ENCODE measurements at places on chromosomes 1 and 21. TPM values are rescaled to one million over a fixed set of nuclear protein-coding genes. Genes with fewer than 3 reads are reported as not detected.

OR2T29 gene
- total RNA-seq = not detected

RHEX gene
- total RNA-seq = not detected

DNA sequence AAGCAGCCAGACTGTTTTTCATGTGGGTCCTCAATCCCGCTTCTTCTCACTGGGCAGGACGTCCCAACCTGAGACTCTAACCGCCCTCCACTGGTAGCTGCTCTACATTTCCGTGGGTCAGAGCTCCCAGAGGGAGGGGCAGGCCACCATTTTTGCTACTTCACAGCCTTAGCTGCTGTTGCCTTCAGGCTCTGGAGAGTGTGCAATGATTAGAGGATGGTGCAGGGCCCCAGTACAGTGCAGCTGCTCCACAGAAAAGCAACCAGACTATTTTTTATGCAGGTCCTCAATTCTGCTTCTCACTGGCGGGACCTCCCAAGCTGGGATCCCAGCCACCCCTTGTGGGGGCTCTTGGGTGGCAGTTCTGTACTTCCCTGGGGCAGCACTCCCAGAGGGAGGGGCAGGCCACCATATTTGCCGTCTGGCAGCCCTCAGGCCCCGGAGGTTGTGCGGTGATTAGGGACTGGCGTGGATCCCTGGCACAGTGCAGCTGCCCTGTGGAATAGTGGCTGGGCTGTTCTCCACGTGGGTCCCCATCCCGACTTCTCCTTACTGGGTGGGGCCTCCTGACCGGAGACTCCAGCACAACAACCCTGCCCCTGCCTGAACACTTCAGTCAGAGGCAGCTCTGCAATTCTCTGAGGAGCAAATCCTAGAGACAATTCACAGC, 647.6 kb upstream of the PKN2 start:
- no peak for DNase-seq

DNA sequence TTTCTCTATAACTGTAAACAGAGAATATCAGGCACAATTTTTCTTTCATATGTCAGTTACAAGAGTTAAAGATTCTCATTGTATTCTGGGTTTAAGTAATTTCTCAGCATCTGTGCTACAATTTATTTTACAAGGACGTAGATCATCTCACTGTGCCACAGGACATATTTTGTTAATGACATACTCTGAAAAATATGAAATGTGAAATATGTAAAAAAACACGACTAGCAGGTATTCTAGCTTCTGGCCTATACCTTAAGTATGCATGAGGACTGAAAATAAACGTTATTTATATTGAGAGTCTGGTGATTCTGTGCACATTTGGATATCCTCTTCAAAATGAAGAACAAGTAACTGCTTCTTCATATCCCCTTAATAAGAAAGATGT, 308.8 kb downstream of the BRINP3 start:
- no peak for DNase-seq

DNA sequence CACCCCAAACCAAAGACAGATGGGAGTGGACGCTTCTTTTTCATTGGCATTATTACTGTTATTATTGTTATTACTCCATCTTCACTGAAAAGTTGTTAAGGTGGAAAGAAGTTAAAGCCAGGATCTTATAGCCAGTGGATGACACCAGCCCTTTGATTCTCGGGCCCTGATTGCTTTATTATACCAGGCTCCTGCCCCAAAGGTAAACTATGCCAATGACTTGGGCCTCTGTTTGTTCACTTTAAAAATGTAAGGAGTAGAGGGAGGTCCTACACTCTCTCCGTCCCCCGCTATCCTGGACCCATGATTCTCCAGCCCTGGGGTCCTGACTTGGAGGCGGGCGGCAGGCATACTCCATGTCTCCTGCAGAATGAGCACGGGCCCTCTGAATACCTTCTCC, 106.8 kb downstream of the TOMM20 start:
- no peak for DNase-seq

KRTAP10-6 gene
- not detected for total RNA-seq

TINAGL1 gene
- total RNA-seq = 27.2 TPM

GRCh38 chr1:52669696-52670095, 28.5 kb downstream of the COA7 start:
- DNase-seq = no peak

DNA sequence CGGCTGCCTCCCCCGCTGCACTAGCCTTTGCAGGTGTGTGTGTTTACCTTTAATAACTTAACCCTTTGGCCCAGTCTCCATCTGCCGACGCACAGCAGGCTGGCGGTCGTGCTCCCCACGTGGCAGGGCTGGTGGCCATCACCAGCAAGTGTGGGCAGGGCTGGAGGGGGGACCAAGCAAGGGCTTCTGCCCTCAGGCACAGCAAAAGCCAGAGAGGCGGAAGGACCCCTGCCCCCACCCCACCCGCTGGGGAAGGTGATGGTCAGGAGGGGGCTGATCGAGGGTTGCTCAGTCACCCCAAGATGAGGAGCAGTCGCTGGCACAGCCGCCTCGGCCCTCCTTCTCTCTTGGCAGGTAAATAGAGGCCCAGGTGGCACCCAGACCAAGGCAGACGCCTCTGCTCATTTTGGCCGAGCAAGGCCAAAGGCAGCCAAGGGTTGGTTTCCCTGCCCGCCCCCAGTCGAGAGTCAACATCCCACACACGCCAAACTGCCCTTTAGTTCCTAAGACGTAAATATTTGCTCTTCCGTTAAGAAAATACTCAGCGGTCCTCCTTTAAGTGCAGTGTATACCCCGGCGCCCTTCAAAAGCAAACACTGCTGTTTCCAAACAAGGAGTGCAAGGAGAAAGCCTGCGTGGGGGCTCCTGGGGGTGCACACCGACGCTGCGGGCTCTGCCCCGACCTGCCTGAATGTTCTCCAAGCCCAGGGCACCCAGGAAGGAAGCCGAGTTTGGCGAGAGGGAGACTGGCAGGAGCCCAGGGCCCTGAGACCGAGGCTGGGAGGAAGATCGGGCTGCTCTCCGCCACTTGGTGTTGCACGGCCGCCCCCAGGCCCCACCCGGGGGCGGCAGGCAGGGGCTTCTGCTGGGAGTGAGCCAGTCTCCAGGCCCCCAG, 82.7 kb downstream of the SIK1 start:
- no peak for DNase-seq
